ENCODE measurements at places on chromosomes 7 and 10. TPM values are rescaled to one million over a fixed set of nuclear protein-coding genes. Genes with fewer than 3 reads are reported as not detected.
A peak's percentile ranks its signal among the peaks of the same experiment; 100 is the strongest.

Gene DDC
- 1.1 TPM for total RNA-seq

Gene AKR1C8
- not detected for total RNA-seq

Gene CALCR
- 16.8 TPM for total RNA-seq

Gene PTPRZ1
- 59.8 TPM for total RNA-seq

Gene ARHGAP21
- 59.6 TPM for total RNA-seq

Gene GPR15LG
- not detected for total RNA-seq

Gene C7orf33
- total RNA-seq: not detected

Gene PHKG1
- total RNA-seq: 0.46 TPM

Gene HTR7
- total RNA-seq: 7.6 TPM

Gene AEBP1
- 61.4 TPM for total RNA-seq

Gene TBC1D12
- 11.4 TPM for total RNA-seq

Gene NPFFR1
- not detected for total RNA-seq

Gene ZKSCAN5
- 14.3 TPM for total RNA-seq

DNA sequence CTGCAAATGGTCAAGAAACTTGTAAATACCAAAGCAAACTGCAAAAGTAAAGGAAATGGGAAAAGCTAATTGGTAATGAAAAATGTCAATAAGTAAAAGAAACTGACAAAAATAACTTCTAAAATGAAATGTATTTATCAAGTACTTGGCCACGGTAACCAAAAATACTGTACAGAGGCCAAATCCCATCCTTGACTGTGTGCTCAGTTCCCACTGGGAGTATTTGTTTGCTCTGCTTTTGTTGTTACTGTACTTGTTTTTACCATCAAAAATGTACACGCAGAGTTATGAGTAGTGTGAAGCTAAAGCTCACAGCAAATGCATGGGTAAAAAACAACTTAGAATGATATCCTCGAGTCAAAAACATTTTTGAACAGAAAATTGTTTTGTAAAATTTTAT lies 31.1 kb downstream of the ENKUR start:
- no peak for DNase-seq
- no peak overlapping the region for H3K4me3 ChIP-seq
- no peaks in the 10 kb centered on the region for H3K27me3 ChIP-seq
- no peaks in the 10 kb centered on the region for H3K36me3 ChIP-seq

- no peak for DNase-seq
- no peaks in the 10 kb centered on the region for H3K36me3 ChIP-seq
- H3K27ac ChIP-seq: no peak overlapping the region
- no peak overlapping the region for H3K4me3 ChIP-seq
- peaks cover 32% of the 10 kb centered on the region for H3K27me3 ChIP-seq
Measured at GRCh38 chr7:149625947-149626392, 128.4 kb upstream of the ZNF746 start.

DNA sequence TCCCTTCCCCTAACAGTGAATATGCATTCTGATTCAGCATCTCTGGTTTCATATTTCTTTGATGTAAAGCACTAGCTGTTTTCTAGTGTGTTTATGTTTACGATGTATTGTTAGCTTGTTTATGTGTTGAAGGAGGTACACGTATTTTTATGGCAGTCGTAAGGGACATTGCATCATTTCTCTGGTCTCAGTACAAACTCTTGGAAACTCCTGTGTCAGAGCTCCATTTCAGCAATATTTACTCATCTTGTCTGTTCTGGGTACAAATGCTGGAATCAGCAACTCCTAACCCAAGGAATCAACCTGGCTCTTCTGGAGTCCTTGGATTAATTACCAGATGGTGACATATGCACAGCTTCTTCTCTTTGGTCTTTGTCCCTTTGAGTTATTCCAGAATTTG lies 270.0 kb upstream of the PLXDC2 start:
- no peaks in the 10 kb centered on the region for H3K27me3 ChIP-seq
- H3K36me3 ChIP-seq: no peaks in the 10 kb centered on the region
- no peak for DNase-seq
- H3K27ac ChIP-seq: no peak overlapping the region
- no peak overlapping the region for H3K4me3 ChIP-seq

- peak; percentile 96 for DNase-seq
- no peaks in the 10 kb centered on the region for H3K27me3 ChIP-seq
- no peak overlapping the region for H3K4me3 ChIP-seq
- H3K36me3 ChIP-seq: no peaks in the 10 kb centered on the region
Measured at GRCh38 chr7:142323706-142324105, 65.8 kb upstream of the PRSS58 start.

DNA sequence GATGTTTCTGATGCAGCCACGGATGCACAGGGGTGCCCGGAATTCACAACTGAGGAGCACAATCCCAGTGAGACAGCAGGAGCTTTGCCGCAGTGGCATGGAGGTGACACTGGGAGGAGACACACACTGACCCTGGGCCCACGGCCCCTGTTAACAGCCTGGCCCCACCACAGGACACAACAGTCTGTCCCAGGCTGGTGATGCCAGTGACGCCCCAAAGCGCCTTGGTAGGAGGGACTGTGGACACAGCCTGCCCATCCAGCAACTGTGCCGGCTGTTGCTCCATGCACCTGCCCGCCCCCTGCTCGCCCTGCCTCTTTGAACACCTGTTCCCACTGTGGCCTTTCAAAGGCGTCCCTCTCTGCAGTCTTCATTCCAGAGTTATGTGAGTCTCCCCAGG lies 49.8 kb downstream of the KLF6 start:
- H3K4me3 ChIP-seq: no peak overlapping the region
- peak; percentile 82 for DNase-seq
- no peak overlapping the region for H3K27ac ChIP-seq

GRCh38 chr7:2019711-2020511 lies 212.8 kb downstream of the MAD1L1 start:
- H3K27me3 ChIP-seq: no peaks in the 10 kb centered on the region
- H3K4me1 ChIP-seq: no peaks in the 10 kb centered on the region
- H3K36me3 ChIP-seq: no peaks in the 10 kb centered on the region

DNA sequence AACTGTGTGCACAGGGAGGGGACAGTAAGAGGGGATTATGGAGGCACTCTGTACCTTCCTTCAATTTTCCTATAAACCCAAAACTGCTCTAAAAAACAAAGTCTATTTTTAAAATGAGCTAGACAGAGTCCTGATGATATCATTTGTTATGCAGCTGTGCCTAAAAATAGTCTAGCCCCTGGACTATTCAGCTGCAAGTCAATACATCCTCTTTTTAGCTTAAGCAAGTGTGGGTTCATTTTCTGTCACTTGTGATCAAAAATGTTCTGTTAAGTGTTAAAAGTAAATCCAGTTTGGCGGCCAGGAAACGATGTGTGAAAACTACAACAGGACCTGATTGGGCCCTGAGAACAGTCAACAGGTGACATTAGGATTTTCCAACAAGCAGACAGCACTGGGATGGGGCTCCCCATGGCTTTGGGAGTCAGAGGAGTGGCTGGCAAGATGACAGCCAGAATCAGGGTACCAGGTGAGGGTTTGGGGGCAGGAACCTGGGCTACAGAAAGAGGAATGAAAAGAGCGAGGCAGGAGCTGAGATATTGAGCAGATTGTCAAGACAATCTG lies 33.9 kb downstream of the FAM107B start:
- H3K27me3 ChIP-seq: peaks cover 89% of the 10 kb centered on the region
- no peak overlapping the region for H3K27ac ChIP-seq
- H3K4me3 ChIP-seq: no peak overlapping the region
- H3K4me1 ChIP-seq: peaks cover 4% of the 10 kb centered on the region
- no peaks in the 10 kb centered on the region for H3K36me3 ChIP-seq
- DNase-seq: no peak

GRCh38 chr10:91185239-91185875 lies 35.1 kb upstream of the PCGF5 start:
- H3K27ac ChIP-seq: no peak overlapping the region
- no peak overlapping the region for H3K4me3 ChIP-seq
- H3K36me3 ChIP-seq: no peaks in the 10 kb centered on the region
- no peaks in the 10 kb centered on the region for H3K4me1 ChIP-seq
- peaks cover 12% of the 10 kb centered on the region for H3K27me3 ChIP-seq
- DNase-seq: no peak

DNA sequence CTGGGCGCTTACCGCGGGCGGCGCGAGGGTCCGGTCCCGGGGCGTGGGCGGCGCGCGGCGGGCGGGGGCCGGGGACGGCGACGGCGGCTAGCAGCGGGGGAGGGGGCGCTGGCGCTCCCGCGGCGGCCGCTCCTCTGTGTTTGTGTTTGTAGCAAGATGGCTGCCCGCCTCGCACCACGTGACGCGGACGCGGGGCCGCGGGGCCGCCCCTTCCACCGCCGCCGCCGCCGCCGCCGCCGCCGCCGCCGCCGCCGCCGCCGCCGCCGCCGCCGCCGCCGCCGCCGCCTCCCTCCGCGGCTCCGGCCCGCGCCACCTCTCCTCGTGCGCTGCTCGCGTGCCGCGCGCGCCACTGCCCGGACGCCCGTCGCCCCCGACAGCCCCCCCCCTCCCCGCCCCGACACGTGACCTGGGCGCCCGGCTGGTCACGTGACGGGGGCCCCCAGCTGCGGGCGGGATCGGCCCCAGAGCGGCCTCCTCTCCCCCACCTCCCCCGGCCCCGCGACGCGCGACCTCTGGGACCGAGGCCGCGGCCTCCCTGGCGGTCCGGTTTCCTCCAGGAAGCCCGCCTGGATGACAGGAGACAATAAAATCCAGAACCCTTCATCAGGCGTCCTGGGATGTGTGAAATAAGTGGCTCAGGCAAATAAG lies at the start of gene GIGYF1:
Gene GIGYF1 (minus strand): TSS at position 153 of the 648 bp plus-strand sequence. CDS start 6,012 bp downstream, outside the sequence.
- no peaks in the 10 kb centered on the region for H3K27me3 ChIP-seq
- H3K27ac ChIP-seq: peak within 1 kb of the TSS; percentile 32
- DNase-seq: peak; percentile 87
- peaks cover 8% of the 10 kb centered on the region for H3K36me3 ChIP-seq

GRCh38 chr7:1901431-1902210 lies 231.5 kb downstream of the ELFN1 start:
- no peaks in the 10 kb centered on the region for H3K36me3 ChIP-seq
- H3K27me3 ChIP-seq: no peaks in the 10 kb centered on the region
- H3K4me1 ChIP-seq: no peaks in the 10 kb centered on the region
- no peak overlapping the region for H3K4me3 ChIP-seq

DNA sequence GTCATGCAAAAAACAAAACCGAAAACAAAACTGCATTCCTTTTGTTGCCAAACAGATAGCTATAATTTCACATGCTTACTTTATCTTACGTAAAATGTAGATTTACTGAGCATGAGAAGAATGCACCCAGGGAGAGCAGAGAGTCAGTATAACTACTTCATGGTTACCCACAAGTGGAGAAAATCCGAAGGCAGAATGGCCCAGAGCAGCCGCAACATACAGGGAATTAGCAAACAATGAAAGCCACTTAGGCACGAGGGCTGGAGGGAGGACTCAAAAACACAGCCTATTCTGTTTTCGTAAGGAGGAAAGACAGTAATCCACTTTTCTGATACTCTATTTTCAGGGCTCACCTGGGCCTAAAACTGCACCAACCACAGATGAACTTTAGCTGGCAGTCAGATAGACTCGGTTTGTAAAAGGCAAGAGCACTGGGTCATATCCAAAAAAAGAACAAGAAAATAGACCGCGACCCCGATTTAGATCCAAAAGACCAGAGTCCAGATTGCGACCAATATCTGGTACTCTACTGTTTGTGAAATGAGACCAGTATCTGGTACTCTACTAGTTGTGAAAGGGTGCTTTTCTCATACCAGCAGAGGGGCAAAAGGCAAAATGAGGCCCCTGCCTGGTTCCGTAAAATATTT lies 1.3 kb downstream of the ITPRIP start:
- H3K27ac ChIP-seq: no peak overlapping the region
- H3K27me3 ChIP-seq: no peaks in the 10 kb centered on the region
- peaks cover 17% of the 10 kb centered on the region for H3K4me1 ChIP-seq

DNA sequence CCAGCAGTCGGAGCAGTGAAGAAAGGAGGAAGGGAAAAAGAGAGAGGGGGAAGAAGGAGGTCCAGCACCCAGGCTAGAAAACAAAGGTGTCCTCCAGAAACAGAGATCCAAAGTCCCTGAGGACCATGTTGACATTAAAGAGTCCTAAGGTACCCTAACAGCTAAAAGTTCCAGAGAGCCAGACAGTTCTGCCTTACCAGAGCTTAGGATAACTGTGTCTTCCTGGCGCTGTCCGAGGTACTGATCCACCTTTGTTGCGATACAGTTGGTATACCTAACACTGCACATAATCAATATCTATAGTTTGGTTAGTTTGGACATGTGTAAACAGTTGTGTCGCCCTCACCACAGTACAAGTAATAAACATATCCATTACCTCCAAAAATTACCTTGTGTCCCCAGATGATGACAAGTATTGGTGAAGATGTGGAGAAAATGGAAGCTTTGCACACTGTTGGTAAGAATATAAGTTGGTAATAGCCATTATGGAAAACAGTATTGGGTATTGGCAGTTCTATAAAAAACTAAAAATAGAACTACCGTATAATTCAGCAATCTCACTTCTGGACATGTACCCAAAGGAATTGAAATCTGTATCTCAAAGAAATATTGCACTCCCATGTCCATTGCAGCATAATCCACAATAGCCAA lies 59.8 kb downstream of the GRID1 start:
- no peak overlapping the region for H3K4me3 ChIP-seq
- no peak overlapping the region for H3K27ac ChIP-seq
- peak; percentile 86 for DNase-seq

GRCh38 chr7:1645071-1645409 lies 25.0 kb upstream of the ELFN1 start:
- no peaks in the 10 kb centered on the region for H3K36me3 ChIP-seq
- no peak overlapping the region for H3K27ac ChIP-seq
- no peaks in the 10 kb centered on the region for H3K4me1 ChIP-seq
- DNase-seq: no peak
- no peak overlapping the region for H3K4me3 ChIP-seq

- H3K27ac ChIP-seq: no peak overlapping the region
- H3K36me3 ChIP-seq: no peaks in the 10 kb centered on the region
- no peak overlapping the region for H3K4me3 ChIP-seq
- DNase-seq: no peak
- H3K27me3 ChIP-seq: no peaks in the 10 kb centered on the region
Measured at GRCh38 chr7:4109481-4110110, 572.5 kb upstream of the FOXK1 start.

DNA sequence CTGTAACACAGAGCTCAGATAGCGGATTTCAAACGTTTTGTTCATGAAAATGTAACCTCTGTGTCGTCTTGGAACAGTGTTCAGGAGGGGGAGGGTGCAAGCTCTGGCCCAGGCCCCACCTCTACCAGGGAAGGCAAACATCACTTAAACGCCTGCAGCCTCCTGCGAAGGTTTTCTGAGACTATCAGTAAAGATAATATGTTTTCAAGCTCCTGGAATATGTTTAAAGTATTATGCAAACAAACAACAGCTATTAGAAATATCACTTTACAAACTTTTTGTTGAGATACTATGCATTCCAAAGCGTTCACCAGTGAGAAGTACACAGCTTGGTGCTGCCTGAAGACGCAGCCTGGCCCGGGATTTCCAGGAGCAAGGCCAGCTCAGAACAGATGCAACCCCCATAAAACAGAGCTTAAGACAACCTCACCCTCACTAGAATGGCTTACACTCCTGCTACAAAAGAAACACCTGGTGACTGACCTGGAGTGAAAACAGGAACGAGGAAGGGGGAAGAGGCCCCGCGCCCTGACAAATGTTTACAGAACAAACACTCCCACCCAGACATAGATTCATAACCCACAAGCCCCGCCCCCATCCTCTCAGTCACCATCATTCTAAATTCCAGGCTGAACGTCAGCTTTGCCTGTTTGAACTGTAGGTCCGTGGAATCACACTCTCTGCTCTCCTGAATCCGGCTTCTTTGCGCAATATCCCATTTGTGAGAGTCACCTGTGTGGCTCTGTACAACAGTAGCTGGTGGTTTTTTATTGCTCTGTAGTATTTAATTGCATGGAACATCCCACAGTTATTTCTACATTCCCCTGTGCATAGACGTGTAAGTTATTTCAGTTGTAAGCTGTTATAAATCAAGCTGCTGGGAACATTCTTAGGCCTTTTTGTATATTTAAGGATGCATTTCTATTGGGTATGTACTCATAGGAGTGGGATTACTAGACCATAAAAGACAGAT lies 155.0 kb downstream of the PTPRN2 start:
- no peaks in the 10 kb centered on the region for H3K36me3 ChIP-seq
- no peaks in the 10 kb centered on the region for H3K4me1 ChIP-seq
- H3K27ac ChIP-seq: no peak overlapping the region
- no peak overlapping the region for H3K4me3 ChIP-seq
- no peaks in the 10 kb centered on the region for H3K27me3 ChIP-seq
- peak; percentile 38 for DNase-seq

All from endodermal cell (in vitro differentiated cells).